ENCODE measurements at places on chromosomes 13 and 19. TPM values are rescaled to one million over a fixed set of nuclear protein-coding genes. Genes with fewer than 3 reads are reported as not detected.

The PLIN5 gene
- total RNA-seq: not detected

The OR10H3 gene
- total RNA-seq: not detected

The KIR3DL2 gene
- total RNA-seq: not detected

The OR10H1 gene
- not detected for total RNA-seq

The ICAM4 gene
- not detected for total RNA-seq

The TMEM221 gene
- 0.85 TPM for total RNA-seq

The CD209 gene
- total RNA-seq: not detected

The FLT1 gene
- 0.02 TPM for total RNA-seq

The CAPNS1 gene
- 1,532 TPM for total RNA-seq

The LILRA2 gene
- not detected for total RNA-seq

The LCP1 gene
- total RNA-seq: 0.14 TPM

The SPACA4 gene
- total RNA-seq: not detected

The VSTM1 gene
- total RNA-seq: 0.24 TPM

The PSG3 gene
- not detected for total RNA-seq

The GAPDHS gene
- total RNA-seq: not detected

The ZNF497 gene
- 1.5 TPM for total RNA-seq

The CPT1C gene
- 12.2 TPM for total RNA-seq

The ZNF850 gene
- total RNA-seq: 0.54 TPM

The RFPL4AL1 gene
- total RNA-seq: not detected

The RGCC gene
- 1.5 TPM for total RNA-seq

The KLK8 gene
- not detected for total RNA-seq

The ZNF99 gene
- total RNA-seq: not detected

The DKKL1 gene
- 0.37 TPM for total RNA-seq

The IGFL2 gene
- 0.83 TPM for total RNA-seq

The ZNF66 gene
- total RNA-seq: not detected

All from A549 treated with RU486 at 1 μM for 4 hours (cell line).